ENCODE measurements at places on chromosomes 5 and 9.

DNA sequence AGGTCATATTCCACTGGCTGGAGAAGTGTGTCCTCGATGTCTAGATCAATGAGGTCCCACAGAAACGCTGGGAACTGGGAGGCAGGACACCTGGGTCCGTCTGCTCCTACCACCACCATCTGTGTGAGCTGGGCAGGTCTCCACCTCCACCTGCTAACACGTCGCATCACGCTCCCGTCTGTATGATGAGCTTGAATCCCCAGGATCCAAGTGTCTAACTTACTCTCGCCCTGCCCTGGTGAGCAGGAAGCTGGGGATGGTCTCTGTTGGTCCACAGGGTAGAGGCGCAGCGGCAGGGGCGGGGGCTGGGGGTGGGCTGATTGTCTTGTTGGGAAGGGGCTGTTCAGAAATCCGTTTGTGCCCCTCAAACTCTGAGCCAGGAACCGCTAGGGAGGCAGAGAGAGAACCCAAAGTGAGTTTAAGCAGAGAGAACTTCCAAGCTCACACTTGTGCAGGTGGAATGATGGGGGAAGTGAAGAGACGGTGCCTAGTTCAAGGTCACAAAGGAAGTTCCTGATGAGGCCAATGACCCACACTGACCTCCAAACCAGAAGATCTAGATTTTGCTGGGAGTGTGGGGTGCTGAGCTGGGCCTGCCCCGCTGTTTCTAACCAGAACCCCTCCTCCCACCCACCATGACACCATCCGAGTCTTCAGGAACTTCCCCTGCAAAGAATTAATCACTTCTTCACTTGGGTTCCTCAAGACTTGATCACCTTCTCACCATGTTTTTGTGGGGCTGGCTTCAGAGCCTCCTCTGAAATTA lies 21.1 kb downstream of the ORM2 start:
- DNase-seq, result no peak

DNA sequence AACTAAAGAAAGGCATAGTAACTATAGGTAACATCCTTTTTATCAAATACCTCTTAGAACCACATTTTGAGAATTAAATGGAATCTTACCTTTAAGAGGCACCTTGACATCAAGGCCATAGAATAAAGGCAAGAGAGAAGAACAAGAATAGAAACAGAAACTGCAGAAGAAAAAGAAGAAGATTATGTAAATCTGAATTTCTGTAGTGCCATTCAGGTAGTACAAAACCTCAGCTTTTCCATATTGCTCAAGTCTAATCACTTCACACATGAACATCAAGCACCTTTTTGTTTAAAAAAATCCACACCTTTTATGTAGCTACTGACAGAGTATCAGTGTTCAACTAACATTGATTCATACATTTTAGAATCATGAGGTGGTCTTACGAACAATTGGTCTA lies 91.8 kb upstream of the DPYSL3 start:
- DNase-seq, result no peak

GRCh38 chr5:111830333-111830732 lies 73.3 kb upstream of the NREP start:
- no peak for DNase-seq

GRCh38 chr5:119022017-119022745 lies 33.8 kb upstream of the DTWD2 start:
- DNase-seq, result no peak

GRCh38 chr5:19917588-19918122 lies 70.3 kb downstream of the CDH18 start:
- no peak for DNase-seq

DNA sequence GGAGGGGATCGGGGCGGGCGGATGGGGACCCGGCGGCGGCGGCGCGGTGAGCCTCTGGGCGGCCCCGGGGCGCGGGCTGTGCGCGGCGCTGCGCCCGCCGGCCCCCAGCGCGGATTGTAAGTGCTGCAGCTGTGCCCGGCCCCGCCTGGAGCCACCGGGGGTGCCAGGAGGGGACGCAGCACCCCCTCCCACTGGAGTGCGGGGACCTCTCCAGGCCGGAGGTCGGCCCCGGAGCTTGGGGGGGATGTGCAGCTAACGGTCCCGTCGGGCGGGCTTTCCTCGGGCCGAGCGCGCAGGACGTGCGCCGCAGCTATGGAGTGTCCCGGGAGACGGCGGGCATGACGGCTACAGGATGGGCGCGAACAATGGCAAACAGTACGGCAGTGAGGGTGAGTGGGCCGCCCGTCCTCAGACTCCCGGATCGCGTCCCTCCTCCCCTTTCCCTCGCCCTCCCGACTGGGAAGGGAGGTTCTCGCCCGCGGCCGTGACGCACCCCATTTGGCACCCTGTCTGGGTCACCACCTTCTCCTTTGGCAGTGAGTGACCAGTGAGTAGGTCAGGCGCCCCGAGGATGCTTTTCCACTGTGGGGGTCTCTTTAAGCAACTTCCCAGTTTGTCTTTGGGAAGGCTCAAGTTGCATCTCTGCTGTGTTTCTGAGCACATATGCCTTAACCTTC lies 483 bp downstream of the FBXL7 start:
- DNase-seq, result no peak

DNA sequence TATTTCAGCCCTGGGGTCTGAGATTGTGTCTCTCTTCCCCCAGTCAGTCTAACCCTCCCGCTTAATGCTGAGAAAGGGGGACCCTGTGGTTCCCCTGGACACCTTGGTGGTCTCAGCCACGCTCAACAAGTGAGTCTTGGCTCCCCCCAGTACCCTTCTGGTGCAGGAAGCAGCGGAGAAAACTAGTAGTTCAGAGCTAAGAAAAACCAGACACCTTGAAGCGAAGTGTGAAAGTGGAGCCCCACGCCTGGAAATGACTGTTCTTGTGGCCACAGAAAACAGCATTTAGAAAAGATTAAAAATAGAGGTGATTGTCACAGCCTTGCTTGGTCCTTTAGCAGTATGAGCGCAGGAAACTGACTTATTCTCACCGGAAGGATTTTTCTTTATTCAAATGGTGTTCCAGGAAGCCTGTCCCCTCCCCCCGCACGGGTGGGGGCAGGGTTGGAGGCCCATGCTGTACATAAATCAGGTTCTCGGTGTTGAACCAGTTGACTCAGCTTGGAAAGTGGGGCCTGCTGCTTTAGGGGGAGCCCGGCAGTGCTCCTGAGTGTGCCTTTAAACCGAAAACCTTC lies 8.1 kb downstream of the ARPC5L start:
- peak; percentile 95 for DNase-seq

GRCh38 chr5:55052383-55052931 lies 28.4 kb downstream of the GZMK start:
- no peak for DNase-seq

- no peak for DNase-seq
These were observed 377.6 kb downstream of the BRINP1 start for GRCh38 chr9:118991366-118992285.

DNA sequence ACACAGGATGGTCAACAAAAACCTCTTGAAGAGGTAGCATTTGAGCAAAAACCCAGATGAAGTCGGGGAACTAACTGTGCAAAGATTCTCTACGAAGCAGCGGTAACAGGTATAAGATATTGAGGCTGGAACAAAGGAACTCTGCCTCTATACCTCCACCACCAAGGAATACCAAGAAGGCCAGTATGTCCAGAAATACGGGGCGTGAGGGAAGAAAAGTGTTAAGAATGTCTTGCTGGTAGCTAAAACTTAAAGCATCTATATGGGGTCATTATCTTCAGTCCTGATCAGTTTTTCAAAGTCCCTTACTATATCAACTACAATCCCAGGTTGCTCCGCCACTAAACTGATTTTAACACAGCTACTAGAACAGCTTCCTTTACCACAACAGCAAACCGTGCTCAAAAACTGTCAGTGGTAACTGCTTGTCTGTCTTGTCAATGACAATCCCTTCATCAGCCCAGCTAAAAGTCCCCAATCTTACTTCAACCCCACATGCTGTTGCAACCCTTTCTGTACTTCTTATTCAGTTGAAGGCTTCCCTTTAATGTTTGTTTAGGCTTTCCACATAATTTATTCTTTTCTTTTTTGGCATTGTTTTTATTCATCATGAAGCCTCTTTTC lies 9.4 kb downstream of the PAM start:
- no peak for DNase-seq

DNA sequence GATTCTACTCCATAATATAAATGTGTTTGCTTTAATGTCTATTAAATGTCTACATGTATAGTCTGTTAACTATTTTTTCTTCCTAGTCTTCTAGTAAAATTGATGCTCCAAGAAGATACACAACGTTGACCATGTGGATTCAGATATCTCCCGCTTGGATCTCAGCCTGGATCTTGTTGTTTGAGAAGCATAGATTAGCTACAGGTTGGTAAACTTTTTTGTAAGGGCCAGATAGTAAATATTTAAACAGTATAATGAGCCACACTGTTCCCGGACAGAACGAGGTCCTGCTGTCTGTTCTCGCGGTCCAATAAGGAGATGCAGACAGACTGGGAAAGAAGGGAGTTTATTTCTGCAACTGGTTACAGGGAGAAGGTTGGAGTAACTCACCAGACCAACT lies 86.2 kb upstream of the IL12B start:
- DNase-seq, result no peak

DNA sequence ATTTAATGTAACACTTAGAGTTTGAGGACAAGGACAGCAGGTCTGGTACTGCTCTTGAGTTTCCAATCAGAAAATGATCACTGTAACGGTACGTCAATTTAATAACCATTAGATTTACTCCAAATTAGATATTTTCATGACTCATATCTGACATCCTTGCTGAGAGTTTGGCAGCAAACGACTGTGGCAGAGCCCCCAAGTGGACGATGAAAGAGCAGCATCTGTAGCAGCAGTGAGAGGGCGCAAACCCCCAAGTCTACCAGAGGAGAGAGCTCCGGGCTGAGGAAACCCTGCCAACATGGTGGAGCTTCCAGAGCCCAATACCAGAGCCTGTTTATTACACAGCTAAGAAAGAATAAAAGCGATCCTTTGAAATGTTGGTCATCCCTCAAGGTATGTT lies 73.2 kb upstream of the EPB41L4A start:
- DNase-seq, result no peak

GRCh38 chr5:67214707-67215447 lies 18.3 kb upstream of the CD180 start:
- DNase-seq, result no peak

DNA sequence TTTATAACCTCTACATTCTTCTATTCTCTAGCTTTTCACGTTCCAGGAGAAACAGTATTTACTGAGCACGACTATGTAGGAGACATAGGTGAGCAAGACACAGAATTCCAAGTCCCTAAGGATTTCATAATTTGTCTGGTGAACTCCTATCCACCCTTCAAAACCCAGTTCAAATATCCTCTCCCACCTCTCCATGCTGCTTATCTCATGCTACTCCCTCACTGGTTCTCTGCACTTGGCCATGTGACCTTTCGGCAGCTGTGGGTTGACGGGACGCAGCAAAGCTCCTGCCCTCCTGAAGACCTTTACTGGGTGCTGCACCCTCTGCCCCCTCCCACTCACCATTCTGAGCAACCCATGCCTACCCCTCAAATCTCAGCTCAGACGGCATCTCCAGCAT lies 173.2 kb downstream of the RGS3 start:
- DNase-seq, result no peak

- DNase-seq, result no peak
These were observed 21.3 kb downstream of the WWC1 start for GRCh38 chr5:168312606-168313295.
